ENCODE measurements at places on chromosomes 7 and 10.

DNA sequence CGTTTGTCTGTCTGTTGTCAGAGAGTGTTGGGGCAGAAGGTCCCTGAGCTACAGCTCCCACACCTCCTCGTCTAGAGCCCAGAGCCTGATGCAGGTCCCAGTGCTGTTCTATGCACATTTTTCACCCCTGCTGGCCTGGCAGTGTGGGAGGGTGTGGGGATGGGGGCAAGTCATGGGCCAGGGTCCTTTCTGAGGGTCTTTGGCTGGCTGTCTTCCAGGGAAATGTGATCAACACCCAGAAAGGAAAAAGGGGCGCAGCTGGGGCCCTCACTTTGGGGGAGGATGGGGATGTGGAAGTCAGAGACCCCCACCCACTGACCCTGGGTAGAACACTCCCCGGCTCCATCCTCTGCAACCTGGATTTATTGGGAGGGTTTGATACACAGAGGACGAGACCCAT lies 50.0 kb upstream of the ZNF716 start:
- no peak for DNase-seq

DNA sequence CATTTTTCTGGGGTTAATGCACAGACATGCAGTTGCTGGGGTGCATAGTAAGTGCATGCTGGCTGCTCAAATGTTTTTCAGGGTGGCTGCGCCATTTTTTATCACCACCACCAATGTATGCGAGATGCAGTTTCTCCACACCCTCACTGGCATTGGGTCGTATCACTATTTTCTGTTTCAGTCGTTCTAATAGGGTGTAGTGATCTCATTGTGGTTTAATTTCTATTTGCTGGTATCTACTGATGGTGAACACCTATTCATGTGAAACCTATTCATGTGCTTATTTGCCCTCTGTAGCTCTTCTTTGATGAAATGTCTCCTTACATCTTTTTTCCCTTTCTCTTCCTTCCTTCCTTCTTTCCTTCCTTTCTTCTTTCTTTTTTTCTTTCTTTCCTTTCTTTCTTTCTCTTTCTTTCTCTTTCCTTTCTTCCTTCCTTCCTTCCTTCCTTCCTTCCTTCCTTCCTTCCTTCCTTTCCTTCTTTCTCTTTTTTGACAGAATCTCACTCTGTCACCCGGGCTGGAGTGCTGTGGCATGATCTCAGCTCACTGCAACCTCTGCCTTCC lies 84.3 kb downstream of the ELFN1 start:
- DNase-seq: no peak

DNA sequence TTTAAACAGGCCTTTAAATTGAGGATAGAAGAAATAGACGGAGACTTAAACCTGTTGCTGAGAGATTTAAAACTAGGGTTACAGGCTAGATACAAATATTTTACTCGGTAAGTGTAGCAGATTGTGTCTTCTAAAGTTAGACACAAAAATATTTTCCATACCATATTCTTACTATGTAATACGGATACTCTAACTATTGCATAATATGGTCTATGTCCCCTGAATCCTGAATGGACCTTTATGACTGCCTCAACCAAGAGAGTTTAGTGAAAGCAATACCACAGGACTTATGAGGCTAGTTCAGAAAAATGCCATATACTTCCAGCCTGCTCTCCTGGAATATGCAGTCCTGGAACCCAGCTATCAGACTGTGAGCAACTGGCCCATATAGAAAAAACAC lies 13.4 kb upstream of the TES start:
- DNase-seq: no peak

- no peak for DNase-seq
Observed at GRCh38 chr10:110456046-110456445, 41.7 kb upstream of the DUSP5 start.

Measured in renal cortex interstitium (tissue), 15 donors.